ENCODE measurements at places on chromosomes 11 and 22.

- DNase-seq = no peak
Measured at GRCh38 chr11:58466293-58466692, 24.3 kb upstream of the OR5B12 start.

GRCh38 chr22:27409299-27409698 is 392.3 kb downstream of the MN1 start:
- no peak for DNase-seq

- DNase-seq = no peak
Measured at GRCh38 chr11:693415-693831, 1.6 kb downstream of the DEAF1 start.

- no peak for DNase-seq
Measured at GRCh38 chr22:39149915-39150847, 2.3 kb downstream of the CBX7 start.

DNA sequence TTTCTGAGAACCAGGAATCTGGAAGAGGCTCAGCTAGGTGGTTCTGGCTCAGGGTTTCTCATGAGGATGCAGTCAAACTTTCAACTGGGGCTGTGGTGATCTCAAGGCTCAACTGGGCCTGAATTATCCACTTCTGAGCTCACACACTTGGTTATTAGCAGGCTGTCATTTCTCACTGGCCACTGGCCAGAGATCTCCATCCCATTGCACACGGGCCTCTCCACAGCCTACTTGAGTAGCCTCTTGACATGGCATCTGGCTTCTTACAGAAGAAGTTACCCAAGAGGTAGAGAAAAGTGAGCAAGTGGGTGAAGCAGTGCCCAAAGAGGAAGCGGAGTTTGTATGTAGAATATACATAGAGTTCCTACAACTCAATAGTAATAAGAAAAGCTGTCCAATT is 16.0 kb downstream of the CALCA start:
- no peak for DNase-seq

GRCh38 chr11:75430714-75431532 is 2.1 kb downstream of the KLHL35 start:
- no peak for DNase-seq

GRCh38 chr11:121394785-121395184 is 57.3 kb upstream of the SORL1 start:
- DNase-seq = no peak

- DNase-seq = no peak
Measured at GRCh38 chr22:42282943-42283277, 12.5 kb upstream of the TCF20 start.

- DNase-seq = no peak
Measured at GRCh38 chr11:47857485-47857884, 9.3 kb upstream of the NUP160 start.

- DNase-seq = no peak
Measured at GRCh38 chr11:80517701-80518100, 1076.9 kb upstream of the TENM4 start.

DNA sequence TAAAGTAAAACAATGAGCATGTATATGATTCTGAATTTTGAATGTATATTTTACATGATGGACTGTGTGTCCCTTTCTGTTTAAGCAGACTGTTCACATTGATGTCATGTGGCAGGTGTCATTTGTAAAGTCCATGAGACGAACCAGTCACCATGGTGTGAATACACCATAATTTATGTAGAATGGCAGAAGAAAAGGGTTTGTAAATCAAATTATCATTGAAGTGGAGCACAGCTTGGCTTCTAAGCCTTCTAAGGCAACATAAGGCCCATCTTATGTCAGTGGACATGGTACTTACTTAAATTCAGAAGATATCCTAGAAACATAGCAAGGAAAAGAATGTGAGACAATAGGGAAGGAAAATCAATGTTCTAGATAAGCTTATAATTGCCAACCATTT is 4.4 kb downstream of the MAP6 start:
- no peak for DNase-seq

DNA sequence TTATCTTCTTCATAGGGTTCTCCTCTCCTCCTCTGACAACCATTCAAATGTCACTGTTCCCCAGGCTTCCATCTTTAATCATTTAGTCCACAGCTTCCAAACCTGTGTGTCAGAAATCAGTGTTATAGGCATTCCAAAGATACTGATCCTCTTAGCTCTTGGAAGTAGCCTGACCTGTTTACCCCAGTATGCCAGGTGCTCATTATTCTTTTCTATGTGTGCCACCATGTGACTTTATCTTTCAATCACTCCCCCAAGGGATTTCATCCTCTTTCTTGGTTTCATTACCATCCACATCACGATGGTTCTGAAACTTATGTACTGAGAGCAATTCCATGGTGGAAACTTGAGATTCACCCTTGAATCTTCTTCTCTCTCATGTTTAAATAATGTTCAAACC is 7.6 kb downstream of the POU2AF2 start:
- no peak for DNase-seq

GRCh38 chr11:120520091-120520822 is 8.7 kb downstream of the GRIK4 start:
- no peak for DNase-seq

DNA sequence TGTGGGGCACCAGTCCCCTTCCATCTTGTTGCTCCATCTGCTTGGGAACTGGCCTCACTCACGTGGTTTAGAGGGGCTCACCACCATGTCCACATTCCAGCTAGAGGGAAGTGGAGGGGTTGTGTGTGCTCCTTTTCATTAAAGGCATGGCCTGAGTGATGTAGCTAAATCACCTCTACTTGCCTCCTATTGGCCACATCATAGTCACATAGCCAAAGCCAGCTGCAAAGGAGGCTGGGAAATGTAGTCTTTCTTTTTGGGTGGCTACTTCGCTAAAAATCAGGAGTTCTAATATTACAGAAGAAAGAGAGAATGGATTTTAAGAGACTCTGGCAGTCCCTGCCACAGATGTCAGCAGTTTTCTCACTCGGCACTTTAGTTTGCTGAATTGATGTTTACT is 63.0 kb upstream of the ALX4 start:
- no peak for DNase-seq

- no peak for DNase-seq
Measured at GRCh38 chr11:128351168-128351567, 236.2 kb downstream of the ETS1 start.

GRCh38 chr22:22030493-22031182 is 48.1 kb upstream of the TOP3B start:
- DNase-seq = peak; percentile 52

DNA sequence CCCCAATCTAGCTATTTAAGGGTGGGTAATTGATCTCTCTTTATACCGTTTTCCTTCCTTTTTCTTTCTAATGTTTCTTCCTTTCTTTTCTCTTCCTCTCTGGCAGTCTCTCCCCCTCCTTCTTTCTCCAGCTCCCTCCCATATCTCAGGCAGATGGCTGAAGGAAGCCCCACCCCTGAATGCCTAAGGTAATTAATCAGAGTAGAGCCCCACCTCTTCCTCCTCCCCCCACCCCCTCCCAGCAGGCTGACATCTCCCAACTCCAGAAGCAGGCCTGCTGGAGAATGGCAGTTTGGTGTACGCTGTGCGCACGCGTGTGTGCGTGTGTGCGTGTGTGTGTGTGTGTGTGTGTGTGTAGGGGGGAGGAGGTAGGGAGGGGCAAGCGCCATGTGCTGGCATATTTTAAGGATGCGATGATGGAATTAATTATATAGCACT is 122.6 kb downstream of the APOL5 start:
- no peak for DNase-seq

DNA sequence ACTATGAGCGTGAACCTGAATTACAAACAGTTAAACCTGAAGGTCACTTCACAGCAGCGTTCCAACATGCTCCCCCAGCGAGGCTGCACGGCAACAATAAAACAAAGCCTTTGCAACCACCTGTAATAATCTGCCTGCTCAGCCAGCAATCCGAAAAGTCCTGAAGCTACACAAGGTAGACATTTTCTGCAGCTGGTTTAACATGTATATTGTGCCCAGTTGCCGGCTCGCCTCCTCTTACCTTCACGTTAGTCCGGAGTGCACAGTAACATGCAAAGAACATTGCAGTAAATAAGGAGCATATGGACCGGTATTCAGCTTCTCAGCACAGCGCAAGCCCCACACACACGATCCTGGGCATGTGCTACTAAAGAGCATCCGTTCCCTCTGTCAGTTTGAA is 704.3 kb downstream of the DLG2 start:
- DNase-seq = no peak

- DNase-seq = no peak
Measured at GRCh38 chr22:20017622-20017958, 967 bp upstream of the ARVCF start.

DNA sequence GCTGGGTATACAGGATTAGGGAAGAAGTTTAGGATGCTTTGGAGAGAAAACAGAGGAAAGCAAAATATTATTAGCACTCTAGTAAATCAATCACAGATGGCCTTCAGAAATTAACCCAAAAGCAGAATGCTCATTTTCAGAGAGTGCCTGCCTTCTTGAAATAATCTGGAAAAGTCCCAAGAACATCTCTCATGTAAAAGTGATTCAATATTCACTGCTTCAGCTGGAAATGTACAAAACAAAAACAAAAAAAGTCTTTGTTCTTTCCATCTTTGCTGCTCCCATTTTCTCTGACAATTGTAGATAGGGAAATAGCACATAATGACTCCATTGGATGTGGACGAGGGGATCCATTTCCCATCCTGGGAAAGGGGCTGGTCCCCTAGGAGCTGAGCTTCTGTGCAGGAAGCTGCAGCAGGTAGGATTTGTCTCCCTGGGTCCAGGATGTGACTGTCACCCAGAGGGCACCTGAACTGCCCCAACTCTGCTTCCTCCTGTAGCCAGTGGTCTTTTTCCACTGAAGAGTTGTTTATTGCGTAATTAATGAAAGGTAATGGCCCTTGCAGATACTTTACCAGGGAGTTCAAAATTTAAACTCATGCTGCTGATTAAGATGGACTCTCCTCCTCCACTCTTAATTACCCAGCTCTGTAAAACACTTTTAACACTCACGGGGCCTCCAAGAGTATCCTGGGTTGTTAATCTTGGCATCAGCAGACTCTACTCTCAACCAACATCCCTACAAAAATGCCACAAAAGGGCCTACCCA is 57.9 kb downstream of the SC5D start:
- no peak for DNase-seq

GRCh38 chr11:5689551-5689983 is at the start of gene TRIM22:
TSS of gene TRIM22 (plus strand) at chr11:5689790. CDS start at chr11:5696233, 6,443 bp downstream.
- DNase-seq = peak; percentile 58

DNA sequence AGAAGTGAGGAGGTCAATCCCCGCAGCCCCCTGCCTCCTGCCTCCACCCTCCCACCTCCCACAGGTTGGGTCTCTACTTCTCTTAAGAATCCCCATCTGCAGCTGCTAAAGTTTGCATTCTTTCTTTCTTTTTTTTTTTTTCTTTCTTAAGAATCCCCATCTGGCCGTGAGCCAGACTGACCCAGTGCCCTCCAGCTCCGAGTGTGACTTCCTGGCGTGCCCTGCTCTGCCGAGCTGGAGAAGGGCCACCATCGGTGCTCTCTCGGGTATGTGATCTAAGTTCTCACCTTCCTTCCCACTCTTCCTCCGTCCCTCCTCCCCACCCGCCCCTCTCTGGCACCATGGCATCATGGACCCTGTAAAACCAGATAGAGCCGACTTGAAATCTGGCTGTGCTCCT is 66.7 kb upstream of the LMO1 start:
- DNase-seq = no peak

DNA sequence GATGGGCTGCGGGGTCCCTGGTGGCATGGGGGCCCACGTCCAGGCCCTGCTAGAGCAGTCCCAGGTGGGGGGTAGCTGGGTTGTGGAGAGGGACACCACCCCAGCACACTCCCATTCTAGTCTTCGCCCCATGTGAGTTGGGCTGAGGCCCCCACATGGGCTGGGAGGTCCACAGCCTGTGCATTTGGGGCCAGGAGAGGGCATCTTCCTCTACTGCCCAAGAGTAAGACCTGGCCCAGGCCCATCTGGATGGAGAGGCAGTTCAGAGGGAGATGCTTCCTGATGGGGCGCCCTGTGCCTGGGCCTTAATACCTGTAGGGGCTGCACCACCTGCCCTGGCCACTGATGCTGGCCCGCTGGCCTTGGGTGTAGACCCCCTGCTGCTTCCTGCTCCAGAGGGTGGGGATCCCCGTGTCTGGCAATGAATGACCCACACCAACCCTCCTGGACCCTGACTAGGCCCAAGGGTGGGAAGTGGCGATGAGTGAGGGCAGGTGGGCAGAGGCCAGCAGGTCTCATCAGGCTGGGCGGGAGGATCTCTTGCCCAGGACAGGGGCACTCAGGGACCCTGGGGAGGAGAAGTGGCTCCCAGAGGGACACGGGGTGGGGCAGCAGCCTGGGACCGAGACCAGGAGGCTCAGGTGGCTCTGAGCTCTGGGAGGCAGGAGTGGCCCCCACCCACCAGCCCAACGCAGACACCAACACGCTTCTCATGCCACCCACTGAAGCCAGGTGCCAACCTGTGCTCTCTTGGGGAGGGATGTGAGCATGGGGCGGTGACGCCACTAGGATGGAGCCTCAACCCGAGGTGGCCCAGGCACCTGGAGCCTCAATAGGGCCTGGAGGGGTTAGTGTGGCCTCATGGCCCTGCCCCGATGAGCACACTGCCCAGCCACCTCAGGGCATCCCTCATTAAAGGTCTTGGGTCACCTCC is 17.4 kb upstream of the GNB1L start:
- DNase-seq = peak; percentile 10

DNA sequence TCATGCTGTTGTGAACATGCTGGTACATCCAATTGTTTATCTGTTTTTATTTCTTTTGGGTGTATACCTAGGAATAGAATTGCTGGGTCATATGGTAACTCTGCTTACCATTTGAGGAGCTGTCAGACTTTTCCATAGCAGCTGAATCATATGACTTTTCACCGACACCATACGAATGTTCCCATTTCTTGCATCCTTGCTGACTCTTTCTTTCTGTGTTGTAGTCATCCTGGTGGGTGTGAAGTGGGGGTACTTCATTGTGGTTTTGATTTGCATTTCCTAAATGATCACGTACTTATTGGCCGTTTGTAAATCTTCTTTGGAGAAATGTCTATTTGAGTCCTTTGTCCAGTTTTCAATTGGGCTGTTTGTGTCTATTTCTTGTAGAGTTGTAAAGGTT is 26.5 kb downstream of the ATXN10 start:
- no peak for DNase-seq

- DNase-seq = no peak
Measured at GRCh38 chr22:43308060-43308830, 34.9 kb downstream of the SCUBE1 start.

GRCh38 chr22:43723816-43724215 is 88.3 kb downstream of the EFCAB6 start:
- no peak for DNase-seq

DNA sequence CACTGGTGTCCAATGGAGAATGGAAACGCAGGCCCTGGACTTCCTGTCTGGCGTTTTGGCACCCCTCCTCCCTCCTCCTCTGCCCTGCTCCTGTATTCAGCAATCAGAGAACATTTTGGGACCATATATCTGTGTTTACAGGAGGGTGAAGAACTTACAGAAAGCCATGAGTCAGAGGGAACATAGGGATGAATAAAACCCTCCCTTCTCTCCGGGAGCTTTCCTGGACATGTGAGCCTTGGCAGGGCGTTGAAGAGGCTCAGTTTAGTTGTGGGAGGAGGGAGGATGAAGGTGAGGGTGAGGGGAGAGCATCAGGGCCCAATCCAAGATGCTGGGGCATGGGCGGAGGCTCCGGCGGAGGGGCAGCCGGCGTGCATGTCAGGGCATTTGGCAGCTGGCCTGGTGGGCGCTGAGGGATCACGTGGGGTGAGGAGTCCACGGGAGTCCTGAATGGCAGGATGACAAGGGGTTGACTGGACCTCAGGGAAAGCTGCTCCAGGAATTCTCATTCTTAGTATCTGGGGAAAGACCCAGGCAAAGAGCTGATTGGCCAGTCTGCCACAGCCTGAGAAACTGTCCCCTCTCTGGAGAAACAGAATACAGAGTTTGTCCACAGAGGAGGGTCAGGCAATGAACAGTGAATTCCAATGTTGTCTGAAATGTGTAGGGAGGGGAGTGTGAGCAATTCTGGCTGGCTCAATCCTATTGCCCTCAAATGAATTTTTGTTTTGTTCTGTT is 28.9 kb downstream of the MICAL2 start:
- DNase-seq = no peak

All from CD4-positive, alpha-beta T cell treated with Interleukin-4 for 1 hour (primary cell).